Right lobe of liver (tissue), 6 donors: ENCODE measurements at places on chromosomes 4 and X. TPM values are rescaled to one million over a fixed set of nuclear protein-coding genes. Genes with fewer than 3 reads are reported as not detected.

DNA sequence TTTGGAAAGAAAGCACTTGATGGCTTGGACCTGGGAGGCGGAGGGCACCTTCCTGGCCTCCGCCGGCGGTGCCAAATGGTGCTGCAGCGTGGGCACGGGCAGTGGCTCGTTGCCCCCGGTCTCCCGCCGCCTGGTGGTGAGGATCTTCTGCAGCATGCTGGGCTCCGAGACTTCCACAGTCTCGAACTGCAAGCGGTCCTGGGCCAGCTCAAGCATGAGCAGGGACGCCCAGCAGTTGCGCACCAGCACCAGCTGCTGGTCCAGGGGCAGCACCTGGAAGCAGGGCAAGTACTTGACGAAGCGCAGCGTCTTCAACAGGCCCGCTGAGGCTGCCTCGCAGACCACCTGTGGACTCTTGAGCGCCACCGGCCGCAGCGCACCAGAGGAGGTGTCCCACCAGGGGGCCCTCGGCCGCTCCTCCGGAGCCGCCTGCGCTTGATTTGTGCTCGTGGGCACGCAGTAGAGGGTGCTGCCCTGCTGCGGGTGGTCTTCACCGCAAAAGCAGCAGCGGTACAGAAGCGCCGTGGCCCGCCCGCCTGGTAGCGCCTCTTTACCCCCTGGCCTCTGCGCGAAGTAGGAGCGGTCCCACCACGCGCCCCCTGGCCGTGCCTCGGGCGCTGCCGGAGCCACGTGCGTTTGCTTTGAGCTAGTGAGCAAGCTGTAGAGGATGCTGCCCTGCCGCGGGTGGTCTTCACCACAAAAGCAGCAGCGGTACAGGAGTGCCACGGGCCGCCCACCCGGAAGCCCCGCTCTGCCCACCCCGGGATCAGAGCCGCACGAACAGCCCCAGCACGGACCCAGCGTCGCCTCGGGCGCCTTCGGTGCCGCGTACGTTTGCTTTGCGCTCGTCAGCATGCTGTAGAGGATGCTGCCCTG, 689 bp downstream of the NR0B1 start:
- no peak overlapping the region for H3K27ac ChIP-seq
- no peaks in the 10 kb centered on the region for H3K36me3 ChIP-seq
- H3K4me1 ChIP-seq, result no peaks in the 10 kb centered on the region
- no peak overlapping the region for H3K4me3 ChIP-seq
- DNase-seq, result no peak

DNA sequence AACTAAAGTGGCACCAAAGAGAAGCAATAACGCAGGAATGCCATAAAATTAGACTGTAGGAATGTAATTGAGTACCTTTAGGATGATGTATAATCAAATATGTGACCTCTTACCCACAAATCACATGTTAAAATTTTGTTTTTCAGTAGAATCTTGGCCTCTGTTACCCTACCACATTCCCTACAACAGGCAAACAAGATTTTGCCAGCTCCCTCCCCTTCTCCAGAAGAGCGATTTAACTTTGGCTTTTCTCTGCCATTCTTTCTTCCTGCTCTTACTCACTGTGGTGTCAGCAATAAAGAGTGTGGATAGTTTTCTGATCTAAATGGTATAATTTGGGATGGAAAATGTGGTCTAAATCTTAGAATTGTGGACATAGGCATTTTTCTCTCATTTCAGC, 57.2 kb downstream of the TRIM2 start:
- no peak overlapping the region for H3K27ac ChIP-seq
- H3K27me3 ChIP-seq, result no peaks in the 10 kb centered on the region
- DNase-seq, result no peak
- H3K4me1 ChIP-seq, result no peaks in the 10 kb centered on the region

DNA sequence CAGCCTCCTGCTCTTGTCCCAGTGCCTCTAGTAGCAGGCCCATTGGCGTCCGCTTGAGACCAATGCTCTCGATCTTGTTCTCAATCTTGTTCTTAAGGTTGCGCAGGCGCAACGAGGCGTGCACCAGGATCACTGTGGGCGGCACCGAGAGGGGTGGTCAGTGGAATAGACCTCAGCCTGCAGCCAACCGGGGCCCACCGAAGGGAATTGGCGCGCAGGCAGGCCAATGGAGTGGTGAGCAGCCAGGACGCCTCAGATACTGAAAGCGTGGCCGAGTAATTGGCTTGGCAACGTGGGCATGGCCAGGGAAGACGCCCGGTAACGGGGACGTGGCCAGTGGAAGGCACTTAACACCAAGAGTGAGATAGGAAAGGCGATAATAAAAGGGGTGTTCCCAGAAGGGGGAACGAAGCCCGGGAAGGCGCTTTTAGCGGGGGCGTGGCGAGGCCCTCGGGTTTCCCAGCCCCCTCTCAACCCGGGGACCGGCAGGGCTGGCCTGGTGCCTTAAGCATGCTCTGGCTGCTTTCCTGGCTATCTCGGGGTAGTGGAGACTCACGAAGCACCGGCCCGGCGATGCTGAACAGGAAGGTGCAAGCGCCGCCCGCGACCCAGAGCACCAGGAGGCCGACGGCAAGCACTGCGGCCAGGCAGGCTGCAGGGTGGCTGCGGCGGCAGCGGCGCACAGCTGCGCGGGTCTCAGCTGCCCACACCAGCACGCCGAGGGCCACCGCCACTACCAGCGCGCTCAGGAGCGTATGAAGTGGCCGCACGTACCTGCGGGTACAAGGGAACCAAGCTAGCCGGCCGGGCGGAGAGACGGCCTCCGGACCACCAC, 1.7 kb downstream of the PRAF2 start:
- H3K36me3 ChIP-seq, result no peaks in the 10 kb centered on the region
- H3K27me3 ChIP-seq, result no peaks in the 10 kb centered on the region
- no peak for DNase-seq
- no peak overlapping the region for H3K27ac ChIP-seq
- no peak overlapping the region for H3K4me3 ChIP-seq

DNA sequence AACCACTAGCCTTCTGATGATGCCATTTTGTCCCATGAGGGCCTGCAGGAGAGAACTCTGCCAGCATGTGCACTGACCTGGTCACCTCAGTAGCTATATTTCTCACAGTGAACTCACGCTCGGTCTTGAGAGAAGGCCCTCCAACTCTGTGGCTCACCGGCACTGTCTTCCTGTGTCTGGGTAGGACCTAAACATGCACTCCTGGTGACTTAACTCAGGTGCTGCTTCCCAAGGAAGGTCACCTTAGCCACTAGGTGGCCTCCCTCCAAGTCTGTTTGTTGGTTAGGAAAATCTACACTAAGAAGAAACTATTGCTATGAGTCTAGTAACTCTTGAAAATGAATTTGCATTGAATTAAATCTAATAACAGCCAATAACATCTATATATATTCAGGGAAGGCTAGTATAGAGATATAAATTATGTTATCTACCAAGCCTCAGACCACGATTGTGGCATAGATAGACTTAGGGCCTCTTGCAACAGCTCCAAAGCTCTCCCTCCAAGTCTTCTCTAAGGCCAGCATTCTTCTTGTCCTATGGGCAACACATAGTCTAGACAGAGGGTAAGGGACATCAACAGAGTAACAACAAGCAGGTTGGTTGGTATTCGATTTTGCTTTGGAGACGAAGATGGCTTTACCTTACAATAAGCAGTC, 24.7 kb downstream of the TLR10 start:
- H3K27ac ChIP-seq, result no peak overlapping the region
- H3K4me1 ChIP-seq, result no peaks in the 10 kb centered on the region
- no peaks in the 10 kb centered on the region for H3K27me3 ChIP-seq
- no peak overlapping the region for H3K4me3 ChIP-seq

- H3K4me3 ChIP-seq, result no peak overlapping the region
- H3K4me1 ChIP-seq, result no peaks in the 10 kb centered on the region
- H3K27me3 ChIP-seq, result no peaks in the 10 kb centered on the region
Observed at GRCh38 chr4:26942871-26943270, 82.2 kb downstream of the STIM2 start.

DNA sequence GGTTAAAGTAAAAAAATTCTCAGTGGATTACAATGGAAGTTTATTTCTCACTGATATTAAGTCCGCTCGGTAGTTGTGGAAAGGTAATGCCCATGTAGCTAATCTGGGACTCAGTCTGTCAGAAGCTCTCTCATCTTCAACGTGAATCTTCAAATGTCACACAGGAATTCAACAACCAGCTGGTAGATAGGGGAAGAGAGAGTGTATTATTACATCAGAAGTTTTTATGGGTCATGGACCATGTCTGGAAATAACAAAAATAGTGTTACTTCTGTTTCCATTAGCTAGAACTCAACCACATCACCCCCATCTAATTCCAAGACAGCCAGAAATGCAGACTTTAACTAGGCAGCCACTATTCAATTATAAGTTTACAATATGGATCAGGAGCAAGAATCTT, 506.1 kb upstream of the HTR2C start:
- no peaks in the 10 kb centered on the region for H3K27me3 ChIP-seq
- H3K4me1 ChIP-seq, result no peaks in the 10 kb centered on the region
- H3K27ac ChIP-seq, result no peak overlapping the region
- no peaks in the 10 kb centered on the region for H3K36me3 ChIP-seq

GRCh38 chrX:26649534-26649933, 433.6 kb downstream of the MAGEB5 start:
- H3K27me3 ChIP-seq, result no peaks in the 10 kb centered on the region
- DNase-seq, result no peak
- H3K36me3 ChIP-seq, result no peaks in the 10 kb centered on the region
- H3K4me3 ChIP-seq, result no peak overlapping the region
- no peak overlapping the region for H3K27ac ChIP-seq

DNA sequence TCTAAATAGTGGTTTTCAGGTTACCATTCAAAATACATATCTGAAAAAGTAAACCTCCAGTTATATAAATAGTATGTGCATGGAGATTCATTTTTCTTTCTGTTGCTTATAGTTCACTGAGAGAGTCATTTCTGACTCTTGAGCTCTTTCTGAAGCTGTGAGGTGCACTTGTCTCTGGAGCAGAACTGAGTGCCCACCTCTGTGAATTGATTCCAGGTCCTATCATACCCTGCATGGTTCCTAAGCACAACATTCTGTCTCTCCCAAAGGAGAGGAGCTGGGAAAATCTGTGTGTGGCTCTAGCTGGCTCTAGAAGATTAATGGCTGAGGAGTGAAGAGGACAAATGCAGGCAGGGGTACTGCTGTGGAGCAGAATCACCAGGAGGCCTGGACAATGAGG, 161.6 kb upstream of the HCCS start:
- H3K4me1 ChIP-seq, result no peaks in the 10 kb centered on the region
- no peak for DNase-seq
- no peak overlapping the region for H3K27ac ChIP-seq
- H3K4me3 ChIP-seq, result no peak overlapping the region
- H3K36me3 ChIP-seq, result no peaks in the 10 kb centered on the region
- H3K27me3 ChIP-seq, result peaks cover 5% of the 10 kb centered on the region

DNA sequence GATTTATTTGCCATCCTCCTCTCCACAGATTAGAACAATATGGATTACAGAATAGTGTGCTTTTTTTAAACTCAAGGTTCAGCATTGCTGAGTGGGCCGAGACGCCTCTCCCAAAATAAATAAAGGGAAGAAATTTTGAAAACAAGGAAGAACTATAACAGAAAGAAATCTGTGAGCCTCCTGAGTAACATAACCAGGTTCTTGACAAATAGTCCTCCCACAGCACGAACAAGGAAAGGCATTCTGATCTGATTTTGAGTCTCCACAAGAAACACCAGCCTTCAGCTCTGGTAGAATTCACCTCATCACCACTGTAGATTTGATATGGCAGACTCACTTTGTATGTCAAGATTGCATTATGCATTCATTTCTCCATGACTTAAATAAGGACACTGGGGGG, 173.6 kb downstream of the HHIP start:
- H3K27me3 ChIP-seq, result no peaks in the 10 kb centered on the region
- DNase-seq, result no peak
- no peak overlapping the region for H3K4me3 ChIP-seq

GRCh38 chrX:153406903-153407302, 4.4 kb upstream of the ZFP92 start:
- H3K36me3 ChIP-seq, result no peaks in the 10 kb centered on the region
- H3K27ac ChIP-seq, result no peak overlapping the region
- no peak for DNase-seq
- H3K27me3 ChIP-seq, result no peaks in the 10 kb centered on the region

GRCh38 chr4:33381816-33382215, 2661.6 kb downstream of the PCDH7 start:
- H3K4me1 ChIP-seq, result no peaks in the 10 kb centered on the region
- no peak for DNase-seq
- no peaks in the 10 kb centered on the region for H3K36me3 ChIP-seq
- no peak overlapping the region for H3K27ac ChIP-seq
- H3K27me3 ChIP-seq, result no peaks in the 10 kb centered on the region
- H3K4me3 ChIP-seq, result no peak overlapping the region

- no peaks in the 10 kb centered on the region for H3K4me1 ChIP-seq
- H3K4me3 ChIP-seq, result no peak overlapping the region
- H3K27ac ChIP-seq, result no peak overlapping the region
- H3K27me3 ChIP-seq, result no peaks in the 10 kb centered on the region
Observed at GRCh38 chrX:11597479-11597878, 68.2 kb downstream of the ARHGAP6 start.

GRCh38 chrX:119089619-119090018, 16.8 kb downstream of the CT47C1 start:
- no peak overlapping the region for H3K27ac ChIP-seq
- H3K4me1 ChIP-seq, result no peaks in the 10 kb centered on the region
- H3K27me3 ChIP-seq, result no peaks in the 10 kb centered on the region
- DNase-seq, result no peak
- H3K4me3 ChIP-seq, result no peak overlapping the region

DNA sequence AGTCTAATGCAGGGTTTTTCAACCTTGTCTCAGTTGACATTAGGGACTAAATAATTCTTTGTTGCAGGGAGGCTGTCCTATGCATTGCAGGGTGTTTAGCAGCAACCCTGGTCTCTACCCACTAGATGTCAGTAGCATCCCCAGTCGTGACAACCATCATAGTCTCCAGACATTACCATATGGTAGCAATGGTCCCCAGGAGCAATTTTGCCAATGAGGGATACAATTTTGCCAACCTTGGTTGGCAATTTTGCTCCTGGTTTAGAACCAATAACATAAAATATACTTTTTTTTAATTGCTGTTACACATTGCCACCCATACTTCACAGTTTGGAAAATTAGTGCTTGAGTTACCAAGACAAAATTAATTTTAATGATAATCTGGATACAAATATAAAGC, 6.0 kb downstream of the EREG start:
- H3K27ac ChIP-seq, result no peak overlapping the region
- H3K36me3 ChIP-seq, result no peaks in the 10 kb centered on the region
- H3K27me3 ChIP-seq, result peaks cover 5% of the 10 kb centered on the region

DNA sequence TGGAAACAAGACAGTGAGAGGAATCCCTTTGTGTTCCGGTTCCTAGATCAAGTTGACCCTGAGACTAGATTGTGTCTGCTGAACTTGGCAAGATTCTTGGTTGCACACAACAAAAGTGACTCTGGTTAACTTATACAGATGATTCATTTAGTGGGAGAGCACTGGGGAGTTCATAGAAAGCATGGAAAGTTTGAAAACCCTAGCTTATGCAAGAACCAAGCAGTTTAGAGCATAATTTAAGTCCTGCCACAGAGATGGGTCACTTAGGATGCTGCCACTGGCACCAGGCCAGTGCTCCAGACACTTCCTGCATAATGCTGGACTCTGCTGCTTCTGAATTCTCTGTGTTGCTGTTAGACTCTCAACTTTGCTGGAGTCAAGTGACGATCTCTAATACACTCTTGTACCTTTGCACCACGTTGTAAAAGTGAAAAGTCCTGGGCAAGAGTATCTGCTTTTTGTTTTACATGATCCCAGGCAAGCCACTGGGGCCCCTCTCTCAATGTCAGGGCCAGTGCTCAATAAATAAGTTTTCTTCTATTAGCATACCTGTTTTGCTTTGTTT, 12.7 kb upstream of the DCUN1D4 start:
- no peaks in the 10 kb centered on the region for H3K27me3 ChIP-seq
- H3K4me3 ChIP-seq, result no peak overlapping the region
- H3K4me1 ChIP-seq, result no peaks in the 10 kb centered on the region
- no peak overlapping the region for H3K27ac ChIP-seq
- no peak for DNase-seq

FRMPD3 gene
- total RNA-seq, result not detected

CFP gene
- total RNA-seq, result 8.2 TPM

SHROOM2 gene
- total RNA-seq, result 3.8 TPM

PAGE5 gene
- total RNA-seq, result 0.46 TPM

CPZ gene
- 0.40 TPM for total RNA-seq

CTAG1B gene
- total RNA-seq, result not detected
